Ureter (tissue), 1 donor: ENCODE measurements at places on chromosomes 4 and X. TPM values are rescaled to one million over a fixed set of nuclear protein-coding genes. Genes with fewer than 3 reads are reported as not detected.

HS6ST2 gene
- total RNA-seq: 6.8 TPM

JCHAIN gene
- 374 TPM for total RNA-seq

SLC6A14 gene
- 0.57 TPM for total RNA-seq

ADH1A gene
- total RNA-seq: not detected

WDFY3 gene
- total RNA-seq: 136 TPM

KCND1 gene
- 3.4 TPM for total RNA-seq

F8 gene
- total RNA-seq: 28.2 TPM

NDST3 gene
- not detected for total RNA-seq

SMR3B gene
- not detected for total RNA-seq

OTUD6A gene
- total RNA-seq: not detected

SYN1 gene
- 1.4 TPM for total RNA-seq

LUZP4 gene
- not detected for total RNA-seq

NAP1L5 gene
- total RNA-seq: 9.4 TPM

PITX2 gene
- total RNA-seq: not detected

PABPC4L gene
- total RNA-seq: 2.0 TPM

MAGEA11 gene
- total RNA-seq: 0.10 TPM

SYAP1 gene
- total RNA-seq: 27.3 TPM

CSAG1 gene
- total RNA-seq: not detected

ADGRL3 gene
- total RNA-seq: 17.9 TPM

UBA6 gene
- total RNA-seq: 64.6 TPM

ERVMER34-1 gene
- 3.7 TPM for total RNA-seq

BTC gene
- total RNA-seq: 8.3 TPM

- DNase-seq: no peak
Observed at GRCh38 chrX:113651306-113651705, 810.7 kb upstream of the AMOT start.

- DNase-seq: no peak
Observed at GRCh38 chr4:73998040-73999011, at the start of gene CXCL5. Gene CXCL5 (minus strand): TSS chr4:73998677. CDS start chr4:73998581, 96 bp downstream.

DNA sequence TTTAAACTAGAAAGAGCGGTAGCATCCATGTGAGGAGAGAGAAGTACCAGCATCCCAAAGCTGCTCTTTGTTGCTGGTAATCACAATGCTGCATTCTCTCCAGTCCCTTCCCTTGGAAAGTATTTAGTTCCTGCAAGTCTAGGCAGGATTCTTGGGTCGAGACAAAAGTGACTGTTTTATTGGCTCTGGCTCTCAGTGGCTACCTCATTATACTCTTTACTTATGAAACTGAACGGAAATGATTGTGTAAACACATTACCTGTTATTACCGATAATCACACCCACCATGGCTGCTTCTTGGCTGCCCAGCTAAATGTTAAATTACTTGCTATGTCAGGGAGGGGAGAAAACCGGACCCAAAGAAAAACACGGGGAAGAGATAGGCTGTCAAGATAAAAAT lies 26.2 kb downstream of the ATXN3L start:
- DNase-seq: no peak

GRCh38 chr4:145881576-145881975 lies 57.0 kb downstream of the ZNF827 start:
- DNase-seq: no peak

DNA sequence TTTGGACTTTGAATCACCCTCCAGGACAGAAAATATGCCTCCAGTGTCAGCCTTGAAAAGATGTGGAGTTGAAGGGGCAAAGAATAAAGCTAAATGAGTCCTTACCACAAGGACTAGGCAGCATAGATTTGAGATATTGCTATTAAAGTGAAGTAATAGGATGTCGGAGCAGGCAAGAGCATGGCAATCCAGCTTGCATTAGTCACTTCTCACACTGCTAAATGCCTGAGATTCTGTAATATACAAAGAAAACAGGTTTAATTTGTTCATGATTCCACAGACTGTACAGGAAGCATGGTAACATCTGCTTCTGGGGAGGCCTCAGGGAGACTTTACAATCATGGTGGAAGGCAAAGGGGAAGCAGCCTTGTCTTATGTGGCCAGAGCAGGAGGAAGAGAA lies 109.8 kb upstream of the PCDH7 start:
- DNase-seq: no peak

DNA sequence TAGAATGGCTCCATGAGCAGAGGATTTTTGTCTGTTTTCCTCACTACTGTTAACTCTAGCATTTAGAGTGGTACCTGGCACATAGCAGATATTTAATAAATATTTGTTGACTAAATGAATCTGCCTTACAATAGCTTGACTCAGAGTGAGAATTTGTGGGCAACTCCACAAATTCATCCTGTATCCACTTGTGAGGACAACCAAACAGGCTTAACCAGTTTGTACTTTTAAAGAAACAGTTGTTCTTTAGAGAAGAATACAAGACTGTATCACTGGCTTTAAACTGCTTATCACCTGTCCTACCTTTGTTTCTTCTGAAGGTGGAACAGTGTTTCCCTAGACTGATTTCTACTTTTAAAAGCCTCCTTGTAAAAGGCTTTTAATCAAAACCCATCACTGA lies 141.3 kb upstream of the SH3RF1 start:
- no peak for DNase-seq

- DNase-seq: no peak
Observed at GRCh38 chr4:114386637-114387233, 211.9 kb upstream of the UGT8 start.

- peak; percentile 41 for DNase-seq
Observed at GRCh38 chrX:69314436-69315348, 149.4 kb upstream of the PJA1 start.

- no peak for DNase-seq
Observed at GRCh38 chrX:44422631-44423030, 79.2 kb upstream of the EFHC2 start.

DNA sequence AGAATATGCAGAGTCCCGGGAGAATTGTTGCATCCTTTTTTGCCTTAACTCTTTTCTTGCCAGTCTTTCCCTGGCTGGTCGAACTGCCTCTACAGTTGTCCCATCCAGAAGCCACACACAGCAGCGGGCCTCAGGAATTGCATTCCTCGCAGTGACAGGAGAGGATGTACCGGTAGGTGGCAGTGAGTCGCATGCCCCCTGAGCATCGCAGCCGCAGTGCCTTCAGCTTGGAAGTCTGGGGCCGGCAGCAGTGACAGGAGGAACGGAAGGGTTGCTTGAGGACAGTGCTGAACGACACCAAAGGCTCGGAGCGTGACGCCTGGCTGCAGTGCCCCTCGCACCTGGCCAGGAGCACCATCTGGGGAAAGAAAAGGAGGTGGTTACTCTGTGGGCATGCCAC lies 23.5 kb downstream of the NDP start:
- no peak for DNase-seq

GRCh38 chrX:141733371-141733770 lies 34.8 kb upstream of the SPANXD start:
- no peak for DNase-seq

DNA sequence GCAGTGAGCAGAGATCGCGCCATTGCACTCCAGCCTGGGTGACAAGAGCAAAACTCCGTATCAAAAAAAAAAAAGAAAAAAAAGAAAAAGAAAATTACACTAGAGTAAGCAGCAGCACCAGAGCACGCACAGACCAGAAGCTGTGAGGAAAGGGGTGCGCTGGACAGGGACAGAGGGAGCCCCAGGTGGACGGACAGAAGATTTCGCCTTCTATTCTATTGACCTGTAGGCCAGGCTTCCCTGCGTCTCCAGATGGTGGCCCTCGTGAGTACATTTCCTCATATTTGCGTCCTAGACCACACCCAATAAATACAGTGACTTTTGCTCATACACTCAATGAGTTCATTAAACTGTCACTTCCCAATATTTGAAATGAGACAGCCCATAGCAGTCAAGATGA lies 19.1 kb downstream of the MTNR1A start:
- no peak for DNase-seq

GRCh38 chrX:28223991-28224390 lies 242.7 kb upstream of the DCAF8L1 start:
- DNase-seq: no peak

GRCh38 chr4:157997296-157997695 lies 175.5 kb downstream of the GASK1B start:
- DNase-seq: no peak

GRCh38 chrX:45258731-45259402 lies 58.2 kb upstream of the DIPK2B start:
- no peak for DNase-seq

DNA sequence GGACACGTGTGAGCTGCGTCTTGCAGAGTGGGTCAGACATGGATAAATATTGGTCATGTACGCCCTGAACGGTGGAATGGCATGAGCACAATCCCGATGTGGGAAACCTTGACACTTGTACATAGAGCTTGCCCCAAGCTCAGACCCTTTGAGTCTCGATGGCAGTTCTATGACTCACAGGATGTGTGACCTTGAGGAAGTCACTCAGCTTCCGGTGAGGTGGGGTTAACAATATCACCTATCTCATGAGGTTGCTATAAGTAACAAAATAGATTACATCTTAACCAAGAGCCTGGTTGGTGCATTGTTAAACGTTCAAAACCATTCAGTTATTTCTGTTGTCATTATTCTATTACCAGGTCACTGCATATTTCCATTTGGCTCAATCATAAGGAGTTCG lies 109.1 kb upstream of the TBL1X start:
- DNase-seq: no peak

- DNase-seq: no peak
Observed at GRCh38 chrX:112738347-112739033, 58.8 kb upstream of the LHFPL1 start.

GRCh38 chr4:8914461-8915171 lies 43.0 kb upstream of the HMX1 start:
- peak; percentile 24 for DNase-seq

GRCh38 chrX:71945237-71945805 lies 34.7 kb downstream of the NHSL2 start:
- no peak for DNase-seq

DNA sequence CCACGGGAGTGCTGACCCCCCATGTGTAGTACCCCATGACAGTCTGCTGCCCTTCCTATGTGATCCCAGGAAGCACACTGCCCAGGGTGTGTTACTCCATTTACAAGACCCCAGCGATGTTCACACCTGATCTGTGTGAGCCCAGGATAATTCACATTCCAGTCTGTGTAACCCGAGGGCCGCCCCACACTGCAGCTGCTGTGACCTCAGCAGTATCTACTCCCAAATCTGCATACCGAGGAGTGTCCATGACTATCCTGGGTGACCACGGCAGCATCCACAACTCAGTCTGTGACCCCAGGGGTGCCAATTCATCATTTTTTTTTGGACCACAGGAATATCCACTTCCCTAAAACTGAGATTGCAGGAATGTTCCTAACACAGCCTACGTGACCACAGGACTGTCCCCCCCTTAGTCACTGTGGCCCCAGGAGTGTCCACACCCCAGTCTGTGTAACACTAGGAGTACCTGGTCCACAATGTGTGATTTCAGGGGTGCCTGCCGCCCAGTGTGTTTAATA lies 7.8 kb upstream of the GLOD5 start:
- DNase-seq: no peak

GRCh38 chr4:186932196-186932595 lies 208.5 kb upstream of the FAT1 start:
- no peak for DNase-seq

DNA sequence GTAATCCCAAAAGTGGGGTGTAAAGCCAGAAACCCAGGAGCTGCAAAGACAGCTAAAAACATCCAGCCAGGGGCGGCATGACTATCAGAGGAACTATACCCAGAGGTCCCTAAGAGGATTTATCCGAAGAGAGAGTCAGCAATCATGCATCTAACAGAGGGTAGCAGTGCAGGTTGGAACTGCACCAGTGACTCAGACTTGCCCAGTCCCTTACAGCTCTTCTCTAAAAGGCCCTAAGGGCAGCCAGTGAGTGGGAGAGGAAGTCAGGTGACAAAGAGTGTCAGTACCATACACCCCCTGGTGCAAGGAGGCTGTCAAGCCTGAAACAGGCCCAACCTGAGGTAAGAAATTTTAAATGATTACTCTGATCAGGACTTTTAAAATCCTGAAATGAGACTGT lies 88.1 kb downstream of the CAMK2D start:
- no peak for DNase-seq

- DNase-seq: no peak
Observed at GRCh38 chr4:75189711-75190335, 256.9 kb downstream of the PARM1 start.
